ENCODE measurements at places on chromosomes 2 and 18. TPM values are rescaled to one million over a fixed set of nuclear protein-coding genes. Genes with fewer than 3 reads are reported as not detected.

APOB gene
- total RNA-seq = 0.09 TPM

STAT4 gene
- total RNA-seq = 1.0 TPM

APCDD1 gene
- total RNA-seq = 49.8 TPM

- DNase-seq = no peak
Measured at GRCh38 chr18:12305930-12306629, 2.0 kb upstream of the TUBB6 start.

- no peak for DNase-seq
Measured at GRCh38 chr18:35470435-35470834, 27.3 kb downstream of the INO80C start.

GRCh38 chr18:74273394-74273793 lies 18.4 kb downstream of the CYB5A start:
- DNase-seq = no peak

PDE11A gene
- 0.23 TPM for total RNA-seq

GRCh38 chr2:239732666-239733010 lies 292.5 kb downstream of the NDUFA10 start:
- DNase-seq = no peak

GRCh38 chr2:63654959-63655358 lies 66.2 kb downstream of the MDH1 start:
- DNase-seq = no peak

DNA sequence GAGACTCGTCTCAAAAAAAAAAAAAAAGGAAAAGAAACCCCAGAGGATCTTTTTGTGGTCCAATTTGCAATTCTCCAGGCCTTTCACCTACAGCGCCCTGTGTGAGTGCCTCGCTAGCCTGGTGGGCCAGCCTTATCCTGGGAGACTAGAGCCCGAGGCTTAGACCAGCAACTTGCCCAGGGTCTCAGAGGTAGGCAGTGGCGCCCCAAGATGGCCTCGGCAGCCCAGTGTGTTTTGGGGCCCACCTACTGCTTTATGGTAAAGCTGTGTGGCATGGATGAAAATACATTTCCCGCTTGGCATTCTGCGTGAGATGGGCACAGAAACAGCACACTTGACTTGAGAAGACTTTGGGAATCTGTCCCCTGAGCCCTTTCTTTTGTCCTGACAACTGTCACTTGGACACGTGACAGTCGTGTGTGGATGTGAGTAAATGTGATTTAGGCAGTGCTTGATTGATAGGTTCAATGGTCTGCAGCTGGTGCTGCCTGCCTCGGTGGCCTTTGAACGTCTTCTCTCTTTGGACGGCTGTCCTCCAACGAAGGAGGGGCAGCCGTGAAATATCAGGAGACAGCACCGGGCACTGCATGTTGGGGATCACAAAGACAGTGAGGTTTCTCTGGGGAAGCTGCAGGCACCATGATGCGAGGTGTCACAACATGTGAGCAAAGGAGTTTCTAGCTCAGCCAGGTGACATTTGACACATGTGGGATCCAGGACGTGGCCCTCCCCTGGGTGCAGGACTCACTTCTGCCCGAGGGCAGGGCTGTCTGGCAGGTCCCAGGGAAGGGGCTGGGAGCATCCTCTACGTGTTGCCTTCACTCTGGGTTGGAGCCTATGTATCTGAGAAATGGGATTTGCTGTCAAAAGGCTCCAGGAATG lies 209.5 kb upstream of the TWIST2 start:
- DNase-seq = no peak

GRCh38 chr2:113057117-113057516 lies 1.9 kb upstream of the IL36RN start:
- DNase-seq = no peak

- no peak for DNase-seq
Measured at GRCh38 chr18:778194-778927, 33.7 kb downstream of the YES1 start.

DNA sequence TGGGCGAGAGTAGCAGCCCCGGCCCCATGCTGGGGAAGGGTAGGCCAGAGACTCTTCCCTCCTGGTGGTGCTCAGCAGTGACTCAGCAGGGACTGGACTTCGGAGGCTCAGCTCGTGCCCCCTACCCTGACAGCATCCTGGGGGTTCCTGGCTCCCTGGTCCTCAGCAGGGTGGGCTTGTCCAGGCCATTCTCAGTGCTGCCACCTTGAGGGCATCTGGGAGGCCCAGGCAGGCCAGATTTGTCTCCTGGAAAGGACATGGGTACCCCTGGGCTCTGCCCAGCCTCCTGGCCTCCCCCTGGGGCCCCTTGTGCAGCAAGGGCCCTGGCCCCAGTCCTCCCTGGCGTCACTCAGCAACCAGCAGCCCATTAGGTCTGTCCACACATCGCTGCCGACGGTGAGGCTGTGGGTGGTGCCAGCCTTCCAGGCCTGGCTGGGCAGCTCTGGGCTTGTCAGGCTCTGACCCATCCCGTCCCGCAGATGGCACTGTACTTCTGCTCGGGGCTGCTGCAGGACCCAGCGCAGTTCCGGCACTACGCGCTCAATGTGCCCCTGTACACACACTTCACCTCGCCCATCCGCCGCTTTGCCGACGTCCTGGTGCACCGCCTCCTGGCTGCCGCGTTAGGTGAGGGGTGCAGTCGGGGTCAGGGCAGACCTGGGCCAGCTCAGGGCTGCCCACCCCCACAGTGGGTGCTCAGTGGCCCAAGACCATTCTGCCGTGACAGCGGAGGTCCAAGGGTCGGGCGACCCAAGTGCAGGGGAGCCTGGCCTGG lies 45.0 kb upstream of the ALPP start:
- peak; percentile 58 for DNase-seq

GRCh38 chr2:205463466-205464025 lies 218.8 kb upstream of the NRP2 start:
- DNase-seq = no peak

GRCh38 chr18:51120809-51121596 lies 76.5 kb downstream of the MEX3C start:
- DNase-seq = no peak

ACP1 gene
- total RNA-seq = 144 TPM

DNA sequence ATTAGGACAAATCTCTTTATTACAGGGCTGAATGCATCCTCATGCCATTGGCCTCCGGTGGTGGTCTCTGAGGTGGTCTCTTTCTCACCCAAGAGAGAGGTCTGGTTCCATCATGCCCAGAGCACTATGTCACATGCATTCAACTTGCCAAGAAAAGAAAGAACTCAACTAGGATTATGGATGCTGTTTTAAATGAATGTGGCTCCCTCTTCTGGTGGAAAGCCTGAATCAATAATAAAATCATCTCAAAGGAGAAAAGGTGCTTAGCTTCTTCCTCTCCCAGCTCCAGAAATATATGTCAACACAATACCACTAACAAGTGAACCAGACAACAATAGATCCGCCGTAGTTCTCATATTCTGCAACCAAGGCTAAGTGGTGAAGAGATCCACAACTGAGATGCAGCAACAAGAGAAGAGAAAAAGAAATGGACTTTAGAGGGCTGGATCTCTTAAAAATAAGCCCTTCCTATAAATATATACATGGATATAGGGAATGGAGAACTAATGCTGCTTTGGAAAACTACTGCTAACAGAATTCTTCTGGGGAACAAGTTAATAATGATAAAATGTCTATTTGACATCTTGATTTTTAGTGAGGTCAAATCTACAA lies 396.8 kb downstream of the NCKAP5 start:
- DNase-seq = peak; percentile 36

DNA sequence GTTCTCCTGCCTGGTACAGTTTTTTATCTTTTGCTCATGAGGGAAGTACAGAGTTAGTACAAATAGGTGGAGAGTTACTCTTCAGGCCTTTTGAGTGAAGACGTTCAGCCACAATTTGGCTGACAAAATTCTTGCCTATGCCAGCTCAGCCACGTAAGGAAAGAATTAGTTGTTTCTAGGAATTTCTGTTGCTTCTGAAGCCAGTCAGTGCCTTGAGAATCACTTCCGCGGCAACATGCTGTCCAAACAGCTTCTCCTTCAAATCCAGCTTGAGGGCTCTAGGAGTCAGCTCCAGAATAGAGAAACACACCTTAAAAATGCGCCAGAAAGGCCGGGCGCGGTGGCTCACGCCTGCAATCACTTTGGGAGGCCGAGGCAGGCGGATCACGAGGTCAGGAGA lies 27.5 kb downstream of the M1AP start:
- DNase-seq = no peak

DNA sequence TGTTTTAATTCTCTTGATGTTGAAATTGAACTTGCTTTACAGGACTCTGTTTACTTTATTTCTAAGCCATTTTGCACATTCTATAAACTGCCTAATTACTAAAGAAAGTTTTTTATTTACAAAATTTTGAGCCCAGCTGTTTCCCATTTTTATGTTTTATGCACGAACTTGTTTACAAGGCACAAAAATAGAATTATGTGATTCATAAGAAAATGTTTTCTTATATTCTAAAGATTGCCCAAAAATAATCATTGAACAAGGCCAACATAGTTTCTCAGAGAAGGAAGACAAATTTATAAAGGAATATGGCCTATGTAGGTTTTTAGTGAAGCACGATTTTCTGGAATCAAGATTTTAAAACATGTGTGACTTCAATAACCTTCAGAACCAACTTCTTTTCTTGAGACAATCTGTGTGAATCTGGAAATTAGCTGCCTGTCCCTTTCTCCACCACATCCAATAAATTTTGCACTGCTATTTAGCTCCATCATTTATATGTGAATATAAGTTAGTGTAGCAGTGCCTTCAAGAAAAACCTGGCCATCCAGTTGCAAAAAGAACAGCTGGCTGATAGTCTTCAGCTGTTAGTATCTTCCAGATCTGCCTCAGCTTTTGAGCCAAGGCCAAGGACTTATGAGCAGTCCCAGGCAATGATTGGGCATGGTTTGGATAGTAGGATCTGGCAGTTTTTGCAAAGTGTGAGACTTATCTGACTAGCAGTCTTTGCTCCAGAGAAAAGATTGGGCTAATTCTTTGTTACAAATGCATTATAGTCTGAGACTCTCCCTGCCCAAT lies 253.2 kb upstream of the COL3A1 start:
- no peak for DNase-seq

- DNase-seq = no peak
Measured at GRCh38 chr2:207807516-207807915, 37.8 kb upstream of the FZD5 start.

SUCLG1 gene
- total RNA-seq = 51.5 TPM

DNA sequence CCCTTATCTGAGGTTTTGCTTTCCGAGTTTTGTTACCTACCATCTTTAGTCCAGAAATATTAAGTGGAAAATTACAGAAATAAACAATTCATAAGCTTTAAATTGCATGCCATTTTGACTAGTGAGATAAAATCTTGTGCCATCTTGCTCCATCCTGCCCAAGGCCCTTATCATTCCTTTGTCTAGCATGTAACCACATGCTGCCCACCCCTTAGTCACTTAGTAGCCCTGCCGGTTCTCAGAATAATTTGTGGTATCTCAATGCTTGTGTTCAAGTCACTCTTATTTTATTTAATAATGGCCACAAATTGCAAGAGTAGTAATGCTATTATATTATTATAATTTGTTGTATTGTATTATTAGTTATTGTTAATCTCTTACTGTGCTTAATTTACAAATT lies 36.8 kb upstream of the VPS54 start:
- DNase-seq = no peak

GRCh38 chr2:238742664-238743063 lies 105.2 kb upstream of the TWIST2 start:
- DNase-seq = no peak

GRCh38 chr2:16100006-16100405 lies 159.7 kb downstream of the MYCN start:
- DNase-seq = no peak

Data from neural crest cell (in vitro differentiated cells).